NCI-H2171 (cell line): ENCODE measurements at places on chromosomes 1 and 21.
A peak's percentile ranks its signal among the peaks of the same experiment; 100 is the strongest.

GRCh38 chr1:21861602-21862429 is 49.8 kb downstream of the LDLRAD2 start:
- no peak for DNase-seq

DNA sequence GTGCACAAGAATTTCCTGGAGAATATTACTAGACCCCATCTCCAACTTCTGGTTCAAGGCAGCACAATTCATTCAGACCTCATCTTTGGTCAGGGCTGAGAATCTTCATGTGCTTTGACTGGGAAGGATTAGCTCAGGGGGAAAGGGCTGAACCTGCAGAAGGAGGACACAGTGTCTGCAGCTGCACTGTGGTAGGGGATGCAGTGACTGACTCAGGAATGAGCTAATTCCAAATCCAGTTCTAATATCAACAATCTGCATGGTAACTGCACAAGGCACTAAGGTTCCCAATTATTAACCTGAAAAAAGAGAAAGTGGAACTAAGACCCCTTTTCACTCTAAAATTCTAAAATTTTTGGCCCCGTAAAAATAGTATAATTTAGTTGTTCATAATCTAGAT is 31.6 kb downstream of the TTLL7 start:
- DNase-seq: no peak

- no peak for DNase-seq
Measured at GRCh38 chr1:193211539-193211938, 25.1 kb upstream of the B3GALT2 start.

GRCh38 chr1:84000196-84000885 is 1.4 kb upstream of the TTLL7 start:
- no peak for DNase-seq

DNA sequence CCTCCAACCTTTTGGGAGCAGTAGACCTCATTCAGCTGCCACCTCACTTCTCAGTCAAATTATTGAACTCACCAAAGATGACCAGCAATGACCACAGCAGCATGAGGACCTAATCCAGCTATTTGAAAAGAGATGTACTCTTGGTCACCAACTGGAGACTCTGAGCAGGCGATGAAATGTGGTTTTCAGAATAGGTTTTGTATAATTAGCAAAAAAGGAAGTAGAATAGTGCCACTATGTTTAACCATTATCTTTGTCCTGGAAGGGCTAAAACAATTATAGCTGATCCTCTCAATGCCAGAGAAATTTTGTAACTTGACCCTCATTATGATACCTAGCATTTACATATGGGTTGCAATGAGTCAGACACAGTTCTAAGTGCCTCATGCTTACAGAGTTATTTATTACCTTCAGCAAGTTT is at the start of gene FCRL2:
Gene FCRL2 (minus strand): TSS at position 162 of the 421 bp plus-strand sequence. CDS start 59 bp downstream, at position 103.
- no peak for DNase-seq

DNA sequence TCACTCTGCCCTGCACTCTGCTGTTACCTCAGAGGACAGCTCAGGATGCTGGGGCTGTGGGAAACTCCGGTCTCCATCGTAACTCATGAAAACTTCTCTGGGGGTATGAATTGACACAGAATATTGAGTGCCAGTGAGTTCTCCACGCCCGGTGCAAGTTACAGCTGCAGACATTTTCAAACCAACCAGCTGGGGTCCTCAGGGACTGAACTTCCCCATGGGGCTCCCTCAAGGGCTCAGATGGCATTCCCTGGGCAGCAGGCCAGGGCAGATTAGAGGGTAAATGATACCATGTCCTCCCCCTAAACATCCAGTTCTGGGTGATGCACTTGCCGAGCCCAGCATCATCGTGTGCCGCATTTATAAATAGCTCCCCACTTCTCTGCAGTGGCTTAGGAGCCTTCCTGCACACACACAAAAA is 27.8 kb upstream of the CCSAP start:
- peak; percentile 91 for DNase-seq

GRCh38 chr1:74396462-74396861 is 115.9 kb downstream of the LRRC53 start:
- DNase-seq: no peak

DNA sequence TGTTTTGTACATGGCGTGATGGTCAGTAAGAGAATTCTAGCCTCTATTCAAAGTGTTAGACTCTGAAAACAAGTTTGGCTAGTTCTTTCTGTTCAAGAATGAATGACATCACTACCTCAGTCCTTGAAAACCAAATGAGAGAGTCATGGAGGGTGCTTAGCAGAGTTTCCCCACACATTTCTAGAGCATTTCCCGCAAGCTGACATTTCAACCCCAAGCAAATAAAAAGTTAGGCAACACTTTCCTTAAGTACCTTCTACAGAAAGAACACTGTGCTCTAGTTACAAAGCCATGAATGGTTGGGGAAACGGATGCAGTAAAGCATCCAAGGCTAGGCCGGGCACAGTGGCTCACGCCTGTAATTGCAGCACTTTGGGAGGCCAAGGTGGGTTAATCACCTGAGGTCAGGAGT is 47.9 kb upstream of the SLC44A3 start:
- DNase-seq: no peak

DNA sequence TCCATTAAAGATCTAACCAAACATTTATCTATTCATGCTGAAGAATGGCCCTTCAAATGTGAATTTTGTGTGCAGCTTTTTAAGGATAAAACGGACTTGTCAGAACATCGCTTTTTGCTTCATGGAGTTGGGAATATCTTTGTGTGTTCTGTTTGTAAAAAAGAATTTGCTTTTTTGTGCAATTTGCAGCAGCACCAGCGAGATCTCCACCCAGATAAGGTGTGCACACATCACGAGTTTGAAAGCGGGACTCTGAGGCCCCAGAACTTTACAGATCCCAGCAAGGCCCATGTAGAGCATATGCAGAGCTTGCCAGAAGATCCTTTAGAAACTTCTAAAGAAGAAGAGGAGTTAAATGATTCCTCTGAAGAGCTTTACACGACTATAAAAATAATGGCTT is 81.2 kb downstream of the PRDM2 start:
- no peak for DNase-seq

DNA sequence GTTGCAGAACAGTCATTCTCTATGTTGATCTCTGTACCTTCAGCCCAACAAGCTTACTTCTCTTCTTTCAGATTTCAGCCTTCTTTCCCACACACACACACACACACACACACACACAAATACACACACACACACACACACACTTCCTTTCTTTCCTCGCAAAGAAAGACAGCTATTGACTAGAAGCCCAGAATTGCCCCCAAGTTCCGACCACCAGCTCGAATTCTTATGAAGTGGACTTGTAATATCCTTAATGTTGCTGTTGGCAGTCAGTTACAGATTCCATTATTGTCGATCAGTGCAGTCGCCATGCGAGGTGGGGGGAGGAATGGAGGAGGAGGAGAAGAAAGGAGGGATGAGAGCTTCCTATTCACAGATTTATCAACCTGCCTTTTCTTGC is 125.5 kb downstream of the CLEC20A start:
- no peak for DNase-seq

GRCh38 chr21:16294128-16294527 is 564.3 kb downstream of the USP25 start:
- no peak for DNase-seq

GRCh38 chr21:28669321-28669720 is 323.4 kb downstream of the LTN1 start:
- no peak for DNase-seq

DNA sequence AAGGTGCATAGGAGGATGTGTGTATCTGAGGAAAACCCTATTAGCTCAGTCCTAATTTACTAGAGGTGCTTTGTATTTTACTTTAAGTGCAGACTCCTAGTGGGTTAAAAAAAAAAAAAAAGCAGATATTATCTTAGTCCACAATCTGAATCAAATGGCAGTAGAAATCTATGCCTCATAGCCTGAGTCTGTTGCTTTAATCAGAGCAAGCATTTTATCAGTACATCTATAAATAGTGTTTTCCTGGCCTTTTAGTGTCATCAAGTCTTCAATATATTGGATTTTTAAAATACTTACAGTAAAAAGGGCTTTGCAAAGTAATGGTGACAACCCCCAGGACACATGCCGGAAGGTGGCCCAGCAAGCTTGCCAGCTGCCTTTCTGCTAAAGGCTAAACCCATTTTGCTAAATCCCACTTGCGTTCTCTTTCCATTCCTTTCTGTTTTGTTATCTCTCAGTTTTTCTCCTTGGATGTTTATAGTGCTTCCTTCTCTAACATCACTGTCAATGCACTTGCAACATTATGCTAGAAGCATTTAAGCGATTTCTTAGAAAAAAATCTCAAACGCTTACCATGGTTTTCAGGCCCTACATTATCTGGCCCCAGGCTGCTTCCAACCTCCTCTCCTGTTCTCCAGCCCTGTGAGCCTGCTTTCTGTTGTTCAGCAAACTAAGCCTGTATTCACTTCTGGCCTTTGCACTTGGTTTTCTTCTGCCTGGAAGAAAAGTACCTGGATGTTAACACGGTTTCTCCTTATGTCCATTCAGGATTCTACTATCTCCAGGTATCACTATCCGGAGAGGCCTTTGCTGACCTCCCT is 206.3 kb downstream of the PDE4B start:
- no peak for DNase-seq

GRCh38 chr1:244919320-244920282 is 55.3 kb upstream of the HNRNPU start:
- DNase-seq: no peak

- DNase-seq: no peak
Measured at GRCh38 chr1:96525657-96526557, 195.7 kb upstream of the PTBP2 start.

GRCh38 chr21:45460011-45460565 is 55.1 kb downstream of the COL18A1 start:
- no peak for DNase-seq

DNA sequence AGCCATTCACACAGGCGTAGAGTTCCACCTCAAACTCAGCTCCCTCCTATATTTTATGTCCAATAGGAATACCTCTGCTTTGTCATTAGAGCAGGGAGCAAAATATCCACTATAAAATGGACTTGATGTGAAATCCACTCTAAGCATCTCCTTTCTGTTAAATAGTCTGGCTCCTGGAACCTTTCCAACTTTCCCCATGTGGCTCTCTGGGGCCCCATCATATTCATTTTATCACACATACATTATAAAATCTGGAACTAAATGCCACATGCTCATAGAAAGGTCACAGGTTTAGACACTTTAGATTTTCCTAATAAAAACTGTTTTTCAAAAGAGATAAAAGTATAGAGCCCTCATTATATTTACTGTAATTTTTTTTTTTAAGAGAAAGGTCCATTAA is 82.1 kb downstream of the PTPN14 start:
- DNase-seq: peak; percentile 2

- no peak for DNase-seq
Measured at GRCh38 chr1:236691348-236691747, 5.0 kb downstream of the ACTN2 start.

GRCh38 chr1:92921031-92922023 is 39.9 kb downstream of the DIPK1A start:
- no peak for DNase-seq

- DNase-seq: peak; percentile 80
Measured at GRCh38 chr1:52368383-52369172, 2.6 kb upstream of the CC2D1B start.

- no peak for DNase-seq
Measured at GRCh38 chr21:46082963-46083790, 14.7 kb upstream of the COL6A2 start.

DNA sequence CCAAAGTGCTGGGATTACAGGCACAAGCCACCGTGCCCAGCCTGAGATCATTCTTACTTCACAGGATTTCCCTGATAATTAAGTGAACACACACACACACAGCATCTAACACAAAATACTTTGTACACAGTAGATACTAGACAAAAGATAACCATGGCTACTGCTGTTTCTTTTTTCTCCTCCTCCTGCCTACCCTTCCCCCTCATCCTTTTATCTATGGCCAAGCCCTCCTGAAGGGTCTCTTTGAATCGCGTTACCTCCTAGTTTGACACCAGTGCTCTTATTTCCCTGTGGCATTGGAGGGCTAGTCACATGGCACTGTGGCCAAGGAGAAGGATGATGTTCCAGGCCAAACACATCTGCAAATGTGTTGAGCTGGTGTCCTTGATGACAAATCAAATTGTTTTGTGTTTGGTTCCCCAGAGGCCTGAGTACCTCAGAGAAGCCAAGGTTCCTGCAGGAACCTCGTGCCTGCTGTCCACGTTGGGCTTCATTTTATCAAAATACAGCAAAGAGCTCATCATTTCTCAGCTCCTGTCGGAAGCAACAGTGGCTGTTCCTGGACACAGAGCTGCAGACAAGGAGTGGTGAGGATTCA is 20.6 kb downstream of the NDUFS5 start:
- DNase-seq: no peak

- no peak for DNase-seq
Measured at GRCh38 chr1:44326024-44326701, 28.9 kb downstream of the ERI3 start.

DNA sequence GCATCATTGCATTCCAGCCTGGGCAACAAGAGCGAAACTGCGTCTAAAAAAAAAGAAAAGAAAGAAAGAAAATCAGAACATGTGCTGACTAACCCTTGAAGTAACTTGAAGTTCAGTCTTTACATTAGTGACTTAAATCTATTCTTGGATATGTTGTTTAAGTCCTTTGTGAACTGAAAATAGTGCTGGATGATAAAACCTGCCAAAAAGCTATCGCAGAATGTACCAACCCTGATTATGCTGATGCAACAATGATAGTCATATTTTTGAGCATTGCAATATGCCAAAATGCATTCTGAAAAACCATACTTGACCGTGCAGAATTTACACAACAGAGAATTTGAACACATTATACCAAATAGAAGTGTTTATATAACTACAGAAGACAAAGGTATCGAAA is 30.7 kb downstream of the SHISAL2A start:
- no peak for DNase-seq

- no peak for DNase-seq
Measured at GRCh38 chr1:245258271-245258920, 103.6 kb downstream of the KIF26B start.

DNA sequence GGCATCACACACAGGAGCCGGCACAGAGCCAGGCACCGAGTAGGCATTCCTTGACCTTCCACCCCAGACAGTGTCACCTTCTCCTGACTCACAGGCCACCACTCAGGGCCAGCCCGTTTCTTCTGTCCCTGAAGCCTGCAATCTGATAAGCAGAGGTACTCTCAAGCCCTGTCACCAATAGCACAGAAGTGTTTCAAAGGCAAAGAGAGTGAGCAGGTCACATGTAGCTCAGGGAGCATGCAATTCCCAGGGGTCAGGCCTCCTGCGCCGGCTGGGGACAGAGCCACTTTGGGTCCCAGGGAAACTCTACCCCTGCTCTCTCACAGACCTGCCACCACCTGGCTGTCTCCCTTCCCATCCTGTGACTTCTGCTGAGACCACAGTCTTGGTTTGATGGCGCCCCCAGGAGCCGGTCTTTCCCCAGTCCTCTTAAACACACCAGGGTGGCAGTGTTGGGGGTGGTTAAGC is 13.2 kb downstream of the CAPN9 start:
- peak; percentile 85 for DNase-seq

DNA sequence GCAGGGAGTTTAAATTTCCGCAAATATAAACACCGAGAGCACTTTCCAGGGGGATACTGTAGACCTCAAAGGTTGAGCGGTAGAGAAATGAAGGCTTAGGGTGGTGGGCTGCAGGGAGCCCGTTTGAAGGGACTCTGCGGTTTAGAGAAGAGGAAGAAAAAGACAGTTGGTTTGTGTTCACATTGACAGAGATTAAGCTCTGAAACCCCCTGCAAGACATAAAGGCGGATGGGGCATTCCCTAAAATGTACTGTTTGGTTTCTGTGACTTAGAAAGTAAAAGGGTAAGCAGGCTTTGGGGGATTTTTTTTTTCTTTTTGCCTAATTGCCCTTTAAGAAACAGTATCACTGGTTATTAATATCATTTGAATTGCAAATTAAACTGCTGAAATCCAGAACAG is 1.3 kb downstream of the KAZN start:
- no peak for DNase-seq
